Colonic mucosa (tissue), 4 donors: ENCODE measurements at places on chromosomes 11 and 22.
A peak's percentile ranks its signal among the peaks of the same experiment; 100 is the strongest.

DNA sequence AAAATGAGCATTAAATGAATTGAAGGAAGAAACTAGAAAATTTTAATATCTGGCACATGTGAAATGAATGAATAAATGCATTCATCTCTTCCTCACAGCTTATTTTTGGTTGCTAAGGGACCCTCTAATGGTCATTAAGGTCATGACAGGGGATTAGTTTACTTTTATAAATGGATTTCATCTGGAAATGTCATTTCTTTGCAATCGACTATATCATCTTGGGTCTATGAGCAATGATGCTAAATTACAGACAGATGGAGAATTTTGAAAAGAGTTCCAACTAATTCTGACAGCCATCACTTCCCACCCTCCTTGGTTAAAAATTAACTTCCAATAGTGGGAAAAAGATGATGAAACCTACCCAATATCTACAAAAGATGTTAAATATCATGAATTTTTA, 98.0 kb downstream of the KIF18A start:
- DNase-seq = no peak

DNA sequence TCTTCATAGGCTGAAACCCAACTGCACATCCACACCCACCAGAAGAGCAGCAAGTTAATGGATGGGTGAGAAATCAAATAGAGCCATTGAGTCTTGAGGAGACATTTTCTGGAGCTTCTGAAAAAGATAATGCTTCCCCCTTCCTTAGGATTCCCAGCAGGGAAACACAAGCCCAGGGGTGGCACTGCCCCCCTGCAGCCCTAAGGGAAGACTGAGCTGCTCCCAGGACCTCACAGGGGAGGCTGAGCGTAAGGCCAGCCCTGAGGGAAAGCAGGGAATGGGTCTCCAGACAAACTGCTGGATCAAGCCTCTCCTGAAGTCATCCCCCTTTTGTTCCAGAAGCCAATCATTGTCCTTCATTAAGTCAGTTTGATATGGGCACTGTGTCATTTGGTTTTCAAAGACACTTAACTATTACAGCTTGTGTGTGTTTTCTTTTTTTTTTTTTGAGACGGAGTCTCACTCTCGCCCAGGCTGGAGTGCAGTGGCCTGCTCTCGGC, 15.1 kb downstream of the LTO1 start:
- no peak for DNase-seq

DNA sequence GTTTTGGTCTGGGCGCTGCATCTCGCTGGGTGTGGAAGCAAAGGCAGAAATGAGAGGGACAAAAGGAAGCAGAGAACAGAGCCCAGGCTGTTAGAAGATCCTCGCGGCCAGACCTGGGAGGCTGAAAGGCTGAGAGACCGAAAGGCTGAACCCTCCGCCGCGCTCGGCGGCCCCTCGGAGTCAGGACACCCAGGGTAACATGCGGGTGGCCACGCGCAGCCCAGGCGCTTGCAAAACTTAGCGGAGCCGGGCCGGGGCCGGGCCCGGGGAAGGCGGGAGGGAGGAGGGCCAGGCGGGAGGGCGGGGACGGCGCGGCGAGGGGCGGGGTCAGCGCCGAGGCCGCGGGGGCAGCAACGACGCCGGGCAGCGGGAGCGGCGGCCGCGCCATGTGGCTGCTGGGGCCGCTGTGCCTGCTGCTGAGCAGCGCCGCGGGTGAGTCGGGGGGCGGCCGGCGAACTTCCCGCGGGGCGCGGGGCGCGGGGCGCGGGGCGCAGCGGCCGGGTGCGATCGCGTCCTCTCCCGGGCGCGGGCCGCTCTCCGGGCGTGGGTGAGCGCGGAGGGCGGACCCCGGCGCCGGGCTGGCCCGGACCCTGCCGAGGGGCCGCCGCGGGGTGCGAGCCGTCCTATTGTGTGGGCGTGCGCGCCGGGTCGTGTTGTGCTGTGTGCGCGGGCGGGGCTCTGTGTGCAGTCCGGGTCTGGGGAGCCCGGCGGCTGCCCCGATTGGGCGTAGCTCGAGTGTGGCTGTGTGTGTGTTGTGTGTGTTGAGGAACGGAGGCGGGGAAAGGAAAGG, at the start of gene LDLRAD3:
Gene LDLRAD3 (plus strand): TSS at position 350 of the 790 bp plus-strand sequence. CDS start 37 bp downstream, at position 387.
- DNase-seq = peak; percentile 75

- DNase-seq = no peak
Measured at GRCh38 chr11:71530602-71531001, 3.5 kb downstream of the KRTAP5-7 start.

GRCh38 chr22:17536269-17536668, 27.0 kb upstream of the SLC25A18 start:
- DNase-seq = no peak

DNA sequence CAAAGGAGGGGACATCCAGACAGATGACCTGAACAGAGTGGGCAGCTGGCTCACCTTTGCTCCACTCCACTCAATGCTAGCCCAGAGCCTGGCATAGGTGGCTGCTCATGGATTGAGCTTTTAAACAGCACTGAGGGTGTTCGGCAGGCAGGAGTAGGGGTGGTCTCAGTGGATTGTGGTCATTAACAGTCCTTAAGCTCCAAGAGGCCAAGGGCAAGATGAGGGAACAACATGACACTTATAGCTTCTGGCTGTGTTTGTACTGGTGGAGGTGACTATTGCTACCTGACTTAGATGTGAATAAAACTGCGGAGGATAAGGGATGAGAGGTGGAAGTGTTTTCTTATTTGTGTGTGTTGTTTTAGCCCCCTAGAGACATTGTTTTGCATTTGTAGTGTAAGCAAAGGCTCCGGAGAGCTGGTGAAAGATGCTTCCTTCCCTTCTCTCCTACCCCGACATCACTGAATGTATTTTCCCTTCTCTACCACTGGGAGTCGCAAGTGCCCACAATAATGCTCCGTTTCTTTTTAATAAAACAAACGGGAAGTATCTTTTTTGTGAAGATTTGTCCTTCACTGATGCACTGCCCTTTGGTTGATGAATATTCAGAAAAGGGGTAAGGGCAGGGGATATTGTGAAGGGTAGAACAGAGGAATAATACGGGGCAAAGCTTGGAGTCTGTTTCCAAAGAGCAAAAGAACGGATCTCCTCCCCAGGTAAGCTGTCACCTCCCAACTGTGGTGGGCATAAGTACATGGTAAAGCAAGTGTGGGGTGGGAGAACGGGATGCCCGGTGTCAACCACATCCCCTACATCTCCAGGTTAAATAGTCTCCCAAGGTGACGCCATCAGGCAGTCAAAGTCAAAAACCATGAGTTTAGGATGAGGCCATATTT, 27.5 kb upstream of the MTNR1B start:
- peak; percentile 24 for DNase-seq

DNA sequence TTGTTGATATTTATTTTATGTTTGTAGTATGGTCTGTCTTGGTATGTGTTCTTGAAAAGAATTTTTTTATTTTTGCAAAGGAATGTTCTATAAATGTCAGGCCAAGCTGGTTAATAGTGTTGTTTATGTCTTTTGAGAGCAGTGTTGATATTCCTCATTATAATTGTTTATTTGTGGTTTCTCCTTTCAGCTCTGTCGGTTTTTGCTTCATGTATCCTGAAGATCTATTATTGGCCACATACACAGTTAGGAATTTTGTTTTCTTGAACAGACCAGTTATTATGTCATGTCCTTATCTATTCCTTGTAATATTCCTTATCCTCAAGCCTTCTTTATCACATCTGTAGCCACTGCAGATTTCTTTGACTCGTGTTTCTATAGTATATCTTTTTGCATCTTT, 56.5 kb downstream of the PDHX start:
- no peak for DNase-seq
